ENCODE measurements at places on chromosomes 4 and X.
A peak's percentile ranks its signal among the peaks of the same experiment; 100 is the strongest.

DNA sequence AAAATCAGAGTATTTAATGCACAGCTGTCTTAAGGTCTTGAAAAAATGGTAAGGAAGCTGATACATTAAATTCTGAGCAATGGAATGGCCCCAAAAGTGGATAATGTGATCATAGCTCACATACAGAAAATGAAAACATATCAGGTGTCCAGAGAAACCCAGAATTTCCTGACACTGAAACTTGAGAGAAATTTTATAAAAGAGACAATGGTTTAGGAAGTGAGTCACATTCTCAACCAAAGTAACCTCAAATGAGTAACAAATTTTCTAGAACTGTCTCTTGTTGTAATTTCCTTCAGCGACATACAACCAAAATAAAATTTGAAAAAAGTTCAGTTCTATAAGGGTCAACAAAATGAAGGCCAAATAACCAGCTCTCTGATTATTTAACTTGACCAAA, 37.4 kb upstream of the PACRGL start:
- no peak for DNase-seq

DNA sequence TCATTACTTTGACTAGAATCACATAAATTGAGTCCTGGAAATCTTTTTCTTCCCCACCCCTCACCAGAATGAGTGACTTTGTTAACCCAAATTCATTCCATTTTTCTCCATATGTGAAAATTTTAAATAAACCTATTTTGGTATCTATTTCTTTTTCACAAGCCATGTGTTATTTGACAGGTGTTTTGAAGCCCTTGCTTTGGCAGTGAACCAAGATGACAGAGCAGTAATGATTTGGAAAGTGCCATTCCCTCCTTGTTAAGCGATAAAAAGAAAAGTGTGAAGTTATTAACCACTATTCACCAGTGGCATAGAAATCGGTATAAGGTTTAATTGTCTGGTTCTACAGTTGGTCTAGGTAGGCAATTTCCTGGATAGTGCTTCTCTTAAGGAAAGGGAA, 66.1 kb downstream of the POLA1 start:
- no peak for DNase-seq

GRCh38 chr4:57550198-57550597, 440.0 kb upstream of the IGFBP7 start:
- DNase-seq = no peak

- DNase-seq = no peak
These were observed 336.5 kb downstream of the DMD start for GRCh38 chrX:32874839-32875238.

GRCh38 chr4:168995537-168996295, 14.3 kb downstream of the CBR4 start:
- no peak for DNase-seq

GRCh38 chrX:49198540-49199314, 1.3 kb downstream of the SYP start:
- no peak for DNase-seq

DNA sequence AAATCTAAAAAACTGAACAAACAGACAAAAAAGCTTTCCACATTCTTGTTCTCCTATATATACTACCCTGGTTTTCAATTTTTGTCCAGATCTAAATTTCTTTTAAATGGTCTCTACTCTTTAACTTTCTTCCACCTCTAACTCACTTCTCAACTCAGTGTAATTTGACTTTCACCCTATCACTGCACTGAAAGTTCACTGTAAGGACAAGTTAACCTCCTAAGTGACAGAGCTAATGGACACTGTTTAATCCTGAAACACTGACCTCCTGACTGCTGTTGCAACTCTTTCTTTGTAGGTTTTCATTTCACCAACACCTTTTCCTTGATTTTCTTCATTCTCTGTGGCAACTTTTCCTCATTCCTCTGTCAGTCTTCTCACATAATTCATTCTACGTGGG, 50.0 kb downstream of the ATOH1 start:
- DNase-seq = no peak

DNA sequence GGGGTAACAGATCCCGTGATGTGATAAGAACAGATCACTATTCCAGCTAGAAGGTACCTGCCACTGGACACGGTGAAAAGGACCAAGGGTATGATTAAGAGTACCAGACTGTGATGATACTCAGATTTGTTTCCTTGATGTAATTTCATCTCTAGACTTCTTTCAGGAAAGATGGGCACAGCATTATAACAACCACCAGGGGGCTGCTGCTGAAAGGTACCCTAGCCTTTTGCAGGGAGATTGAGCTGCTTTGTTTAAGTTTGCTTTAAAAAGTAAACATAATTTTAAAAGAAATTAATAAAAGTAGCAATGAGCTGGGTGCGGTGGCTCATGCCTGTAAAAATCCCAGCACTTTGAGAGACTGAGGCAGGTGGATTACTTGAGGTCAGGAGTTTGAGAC, 145.4 kb downstream of the EMCN start:
- DNase-seq = no peak

- DNase-seq = no peak
These were observed 66.5 kb downstream of the ACOX3 start for GRCh38 chr4:8373973-8374545.

- DNase-seq = peak; percentile 75
These were observed 288.3 kb downstream of the CHIC1 start for GRCh38 chrX:73851014-73852009.

GRCh38 chr4:114108869-114109268, 129.4 kb upstream of the ARSJ start:
- no peak for DNase-seq

Measured in CD4-positive, alpha-beta T cell treated with Interleukin-17A for 4 hours (primary cell).